Aorta (tissue), 5 donors: ENCODE measurements at places on chromosomes 4 and X. TPM values are rescaled to one million over a fixed set of nuclear protein-coding genes. Genes with fewer than 3 reads are reported as not detected.

DNA sequence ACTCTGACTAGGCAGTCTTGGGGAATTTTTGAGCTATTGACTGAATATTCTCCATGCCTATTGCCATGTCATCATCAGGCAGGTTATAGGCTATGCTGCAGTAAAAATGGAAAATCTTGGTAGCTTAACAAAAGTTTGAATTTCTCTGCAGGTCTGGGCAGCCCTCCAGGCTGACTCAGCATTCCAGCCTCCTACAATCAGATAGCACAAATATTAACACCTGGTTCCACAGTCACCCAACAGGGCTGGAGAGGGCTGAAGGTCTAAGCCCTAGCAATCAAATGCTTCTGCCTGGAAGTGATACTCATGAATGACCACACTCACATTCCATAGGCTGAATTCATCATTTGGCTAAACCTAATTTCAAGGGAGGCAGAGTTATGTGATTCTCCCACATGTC lies 9.6 kb upstream of the PPP3CA start:
- no peak for DNase-seq

SPARCL1 gene
- 1,668 TPM for total RNA-seq

GRCh38 chr4:136680271-136680670 lies 852.0 kb downstream of the PCDH18 start:
- DNase-seq, result no peak

- no peak for DNase-seq
Measured at GRCh38 chr4:10104211-10104990, 12.2 kb downstream of the WDR1 start.

DNA sequence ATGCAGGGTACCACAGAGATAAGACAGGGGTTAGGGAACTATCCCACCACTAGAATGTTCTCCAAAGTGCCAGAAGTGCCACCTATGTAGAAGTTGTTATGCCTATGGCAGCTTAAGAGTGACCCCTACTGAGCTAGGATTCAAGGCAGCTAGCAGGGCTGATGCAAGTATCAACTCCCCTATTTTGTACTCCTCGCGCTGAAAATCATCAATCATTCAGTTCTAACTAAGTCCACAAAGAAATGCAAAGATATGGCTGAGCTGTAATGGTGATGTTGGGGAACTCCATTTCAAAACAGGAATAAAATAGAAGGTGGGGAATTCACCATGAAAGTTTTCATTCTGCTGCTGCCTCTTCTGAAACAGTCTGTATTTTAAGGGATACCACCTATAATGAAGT lies 13.8 kb downstream of the ACSL4 start:
- DNase-seq, result no peak
